ENCODE measurements at places on chromosomes 4 and X. TPM values are rescaled to one million over a fixed set of nuclear protein-coding genes. Genes with fewer than 3 reads are reported as not detected.

FGFRL1 gene
- total RNA-seq = 15.5 TPM

MAGEB2 gene
- not detected for total RNA-seq

ODAPH gene
- not detected for total RNA-seq

- no peaks in the 10 kb centered on the region for H3K27me3 ChIP-seq
- H3K4me1 ChIP-seq = peaks cover 2% of the 10 kb centered on the region
- H3K36me3 ChIP-seq = peaks cover 13% of the 10 kb centered on the region
- no peak for DNase-seq
- H3K4me3 ChIP-seq = no peak overlapping the region
- H3K27ac ChIP-seq = no peak overlapping the region
These were observed 75.9 kb downstream of the SHISA3 start for GRCh38 chr4:42473071-42473684.

- DNase-seq = no peak
- no peak overlapping the region for H3K27ac ChIP-seq
- no peak overlapping the region for H3K4me3 ChIP-seq
- H3K4me1 ChIP-seq = peaks cover 4% of the 10 kb centered on the region
- H3K36me3 ChIP-seq = no peaks in the 10 kb centered on the region
- H3K27me3 ChIP-seq = peaks cover 18% of the 10 kb centered on the region
These were observed 30.1 kb upstream of the SCOC start for GRCh38 chr4:140343303-140343702.

- H3K36me3 ChIP-seq = no peaks in the 10 kb centered on the region
- no peak for DNase-seq
These were observed 1133.0 kb downstream of the PDHA2 start for GRCh38 chr4:96972920-96973319.

GRCh38 chr4:7024336-7024890 is 18.8 kb upstream of the TADA2B start:
- peaks cover 2% of the 10 kb centered on the region for H3K4me1 ChIP-seq
- no peak for DNase-seq
- no peaks in the 10 kb centered on the region for H3K27me3 ChIP-seq
- peaks cover 14% of the 10 kb centered on the region for H3K36me3 ChIP-seq
- H3K4me3 ChIP-seq = no peak overlapping the region

- no peaks in the 10 kb centered on the region for H3K36me3 ChIP-seq
- no peak for DNase-seq
- H3K4me3 ChIP-seq = no peak overlapping the region
- no peak overlapping the region for H3K27ac ChIP-seq
- no peaks in the 10 kb centered on the region for H3K27me3 ChIP-seq
These were observed 174.0 kb downstream of the ADAM29 start for GRCh38 chr4:175092114-175092513.

Data from activated naive CD8-positive, alpha-beta T cell treated with anti-CD3 and anti-CD28 coated beads, Interleukin-2, amount 10 ng/mL, durations not matched to agents 7 days and 5 days (primary cell).